ENCODE measurements at places on chromosomes 11 and 22. TPM values are rescaled to one million over a fixed set of nuclear protein-coding genes. Genes with fewer than 3 reads are reported as not detected.
A peak's percentile ranks its signal among the peaks of the same experiment; 100 is the strongest.

Gene TBC1D10A
- 54.0 TPM for total RNA-seq

Gene KREMEN1
- total RNA-seq, result 0.19 TPM

Gene UBQLNL
- total RNA-seq, result 0.30 TPM

Gene ST14
- 0.67 TPM for total RNA-seq

Gene GAL
- total RNA-seq, result not detected

Gene ADORA2A
- 30.3 TPM for total RNA-seq

Gene KDM4E
- not detected for total RNA-seq

Gene FOLR1
- total RNA-seq, result not detected

Gene CASP5
- total RNA-seq, result not detected

- no peak for DNase-seq
- no peak overlapping the region for H3K4me3 ChIP-seq
- H3K36me3 ChIP-seq, result no peaks in the 10 kb centered on the region
These were observed 54.0 kb upstream of the CCDC188 start for GRCh38 chr22:20204806-20205205.

- no peaks in the 10 kb centered on the region for H3K36me3 ChIP-seq
- DNase-seq, result peak; percentile 19
- no peak overlapping the region for H3K4me3 ChIP-seq
- peaks cover 22% of the 10 kb centered on the region for H3K27me3 ChIP-seq
- H3K4me1 ChIP-seq, result peaks cover 17% of the 10 kb centered on the region
- H3K27ac ChIP-seq, result no peak overlapping the region
These were observed 36.6 kb downstream of the PDGFB start for GRCh38 chr22:39208013-39208680.

DNA sequence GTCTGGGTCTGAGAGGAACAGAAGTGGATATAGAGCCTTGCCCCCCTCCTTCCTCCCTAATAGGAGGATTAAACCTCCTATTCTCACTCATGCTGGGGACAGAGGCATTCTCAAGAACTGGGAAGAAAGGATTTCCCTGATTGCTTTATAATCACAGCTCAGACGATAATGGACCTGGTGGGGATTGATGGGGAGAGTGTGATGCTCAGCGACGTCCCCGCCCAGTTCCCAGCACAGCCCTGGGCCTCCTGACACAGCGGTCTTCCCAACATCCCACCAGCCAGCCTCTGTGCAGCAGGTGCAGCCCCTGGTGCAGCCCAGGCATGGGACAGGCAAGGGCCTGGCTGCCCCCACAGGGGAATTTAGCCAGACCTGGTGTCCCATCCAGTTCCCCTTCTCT lies 28.4 kb downstream of the TRIM29 start:
- H3K27me3 ChIP-seq, result peaks cover 4% of the 10 kb centered on the region
- H3K4me3 ChIP-seq, result no peak overlapping the region
- no peaks in the 10 kb centered on the region for H3K4me1 ChIP-seq
- no peak for DNase-seq
- no peaks in the 10 kb centered on the region for H3K36me3 ChIP-seq

DNA sequence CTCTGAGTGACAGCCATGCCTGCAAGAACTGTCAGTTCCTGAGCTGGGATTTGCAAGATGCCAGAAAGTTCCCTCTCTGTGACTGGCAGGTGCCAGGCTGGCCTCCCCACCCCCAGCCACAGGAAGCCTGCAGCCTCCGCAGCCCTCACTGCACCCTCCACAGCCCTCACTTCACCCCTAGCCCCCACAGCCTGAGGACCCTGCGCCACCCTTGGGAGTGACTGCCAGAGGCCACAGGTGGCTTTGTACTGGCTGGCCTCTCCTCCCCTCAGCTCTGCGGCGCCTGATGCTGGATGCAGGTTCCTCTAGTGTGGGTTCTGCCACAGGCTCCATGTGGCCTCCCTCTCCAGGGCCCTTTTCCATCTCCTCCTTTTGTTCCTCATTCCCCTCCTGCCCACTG lies 28.7 kb downstream of the MPPED1 start:
- H3K27me3 ChIP-seq, result peaks cover 6% of the 10 kb centered on the region
- no peaks in the 10 kb centered on the region for H3K36me3 ChIP-seq
- DNase-seq, result no peak
- H3K27ac ChIP-seq, result no peak overlapping the region
- no peaks in the 10 kb centered on the region for H3K4me1 ChIP-seq

DNA sequence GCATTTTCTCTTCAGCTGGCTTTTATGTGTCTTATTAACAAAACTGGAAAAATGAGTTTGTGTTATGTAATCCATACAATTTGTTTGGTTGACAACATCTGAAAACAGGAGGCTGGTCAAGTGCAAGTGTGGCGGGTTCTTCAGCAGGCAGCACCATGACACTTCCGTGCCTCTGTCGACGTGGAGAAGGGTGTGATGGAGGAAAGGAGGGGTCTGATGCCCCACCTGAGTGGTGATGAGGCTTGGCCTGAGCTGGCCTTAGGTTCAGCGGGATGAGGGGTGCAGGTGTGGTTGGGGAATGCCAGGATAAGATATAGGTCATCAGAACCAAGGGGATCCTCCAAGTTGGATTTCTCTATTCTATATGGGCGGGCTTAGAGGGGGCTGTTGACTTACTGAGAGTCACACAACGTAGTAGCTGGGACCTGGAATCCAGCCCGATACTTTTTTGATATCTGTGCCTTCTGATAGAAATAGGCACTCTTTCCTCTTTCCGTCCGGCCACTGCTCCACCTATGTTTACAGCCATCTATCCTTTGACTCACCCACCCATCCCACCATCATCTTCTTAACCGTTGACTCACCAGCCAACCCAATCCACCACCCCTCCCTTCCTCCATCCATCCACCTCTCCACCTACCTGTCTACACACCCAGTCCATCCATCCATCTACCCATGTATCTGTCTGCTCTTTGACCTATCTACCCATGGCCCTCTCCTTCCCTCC lies 29.0 kb downstream of the SHANK3 start:
- no peaks in the 10 kb centered on the region for H3K27me3 ChIP-seq
- DNase-seq, result no peak
- peak overlapping the region; percentile 40 for H3K27ac ChIP-seq
- no peaks in the 10 kb centered on the region for H3K36me3 ChIP-seq
- no peak overlapping the region for H3K4me3 ChIP-seq

DNA sequence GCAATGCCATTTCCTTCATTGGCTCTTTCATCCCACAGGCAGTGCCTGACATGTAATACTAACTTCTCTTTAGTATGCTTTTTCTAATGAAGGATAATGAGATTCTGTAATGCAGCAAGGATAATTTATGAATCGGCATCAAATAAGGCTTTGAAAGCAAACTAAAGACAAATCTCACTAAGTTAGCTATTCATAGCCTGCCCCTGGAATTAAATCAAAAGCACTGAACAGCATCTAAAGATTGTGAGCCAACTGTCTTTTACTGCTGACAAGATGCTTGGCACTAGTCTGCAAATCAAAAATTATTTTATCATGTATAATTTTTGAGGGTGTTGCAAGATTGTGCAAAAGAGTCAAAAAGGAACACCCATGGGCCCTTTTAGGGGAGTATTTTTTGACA lies 265.0 kb downstream of the CASP12 start:
- no peaks in the 10 kb centered on the region for H3K27me3 ChIP-seq
- no peak for DNase-seq
- peaks cover 11% of the 10 kb centered on the region for H3K36me3 ChIP-seq
- H3K4me3 ChIP-seq, result no peak overlapping the region

GRCh38 chr11:87957961-87958360 lies 217.3 kb downstream of the RAB38 start:
- H3K27me3 ChIP-seq, result no peaks in the 10 kb centered on the region
- DNase-seq, result no peak
- no peak overlapping the region for H3K27ac ChIP-seq

- H3K4me3 ChIP-seq, result no peak overlapping the region
- no peaks in the 10 kb centered on the region for H3K27me3 ChIP-seq
- H3K36me3 ChIP-seq, result peaks cover 59% of the 10 kb centered on the region
- peaks cover 52% of the 10 kb centered on the region for H3K4me1 ChIP-seq
- H3K27ac ChIP-seq, result peak overlapping the region; percentile 99
- DNase-seq, result no peak
These were observed 51.1 kb downstream of the MED15 start for GRCh38 chr22:20558534-20558933.

DNA sequence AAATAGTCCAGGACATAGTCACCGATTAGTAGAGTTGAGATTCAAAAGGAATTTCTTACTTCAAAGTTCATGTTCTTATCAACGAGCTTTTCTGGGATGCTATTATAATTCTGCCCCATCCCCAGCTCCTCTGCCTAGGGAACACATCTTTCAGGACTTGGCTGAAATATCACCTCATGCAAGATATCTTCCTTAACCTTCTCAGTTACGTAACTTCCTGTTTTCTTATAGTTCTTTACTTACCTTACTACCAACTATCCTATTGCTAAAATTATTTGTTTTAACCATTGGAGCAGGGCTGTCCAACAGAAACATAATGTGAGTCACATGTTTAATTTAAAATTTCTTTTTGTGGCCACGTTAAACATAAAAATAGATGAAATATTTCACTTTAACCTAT lies 2.3 kb downstream of the NARS2 start:
- no peak for DNase-seq
- H3K27ac ChIP-seq, result no peak overlapping the region
- peaks cover 27% of the 10 kb centered on the region for H3K4me1 ChIP-seq
- H3K27me3 ChIP-seq, result no peaks in the 10 kb centered on the region
- H3K36me3 ChIP-seq, result peaks cover 9% of the 10 kb centered on the region
- no peak overlapping the region for H3K4me3 ChIP-seq

- peaks cover 20% of the 10 kb centered on the region for H3K4me1 ChIP-seq
- no peak overlapping the region for H3K4me3 ChIP-seq
- H3K27me3 ChIP-seq, result no peaks in the 10 kb centered on the region
- peaks cover 8% of the 10 kb centered on the region for H3K36me3 ChIP-seq
- no peak overlapping the region for H3K27ac ChIP-seq
These were observed 65.3 kb downstream of the AMBRA1 start for GRCh38 chr11:46528445-46529094.

GRCh38 chr11:71179877-71180605 lies 72.3 kb downstream of the SHANK2 start:
- no peak for DNase-seq
- peaks cover 14% of the 10 kb centered on the region for H3K27me3 ChIP-seq
- no peaks in the 10 kb centered on the region for H3K4me1 ChIP-seq
- no peak overlapping the region for H3K4me3 ChIP-seq
- H3K36me3 ChIP-seq, result peaks cover 2% of the 10 kb centered on the region

DNA sequence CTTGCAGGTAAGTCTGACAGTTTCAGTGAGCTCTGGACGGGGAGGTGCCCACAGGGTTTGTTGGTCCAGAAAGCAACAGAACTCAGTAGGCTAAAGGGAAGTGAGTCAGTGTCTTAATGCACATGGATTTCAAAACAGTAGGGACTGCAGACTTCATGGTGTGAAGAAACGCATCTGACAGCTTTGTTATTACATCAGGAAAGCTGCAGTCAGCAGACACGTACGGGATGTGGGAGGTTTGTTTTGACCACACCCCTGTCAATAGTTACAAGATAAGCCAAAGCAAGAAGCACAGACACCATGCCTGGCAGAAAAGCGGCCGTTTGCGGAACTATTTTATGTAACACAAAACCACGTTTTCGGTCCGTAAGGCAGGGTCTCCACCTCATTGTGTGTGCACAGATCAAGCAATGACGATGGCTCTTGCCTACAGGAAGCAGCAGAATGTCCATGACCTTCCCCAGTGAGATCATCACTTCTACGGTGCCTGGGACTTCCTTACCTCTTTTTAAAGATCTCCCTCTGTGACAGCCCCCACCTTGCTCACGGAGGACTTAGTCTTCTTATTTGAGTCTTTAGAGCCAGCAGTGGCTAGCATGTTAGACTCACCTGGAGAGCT lies 58.2 kb upstream of the FTH1 start:
- H3K4me3 ChIP-seq, result peak overlapping the region; percentile 71
- peaks cover 12% of the 10 kb centered on the region for H3K4me1 ChIP-seq
- DNase-seq, result peak; percentile 59
- peaks cover 2% of the 10 kb centered on the region for H3K27me3 ChIP-seq
- H3K27ac ChIP-seq, result peak overlapping the region; percentile 97

DNA sequence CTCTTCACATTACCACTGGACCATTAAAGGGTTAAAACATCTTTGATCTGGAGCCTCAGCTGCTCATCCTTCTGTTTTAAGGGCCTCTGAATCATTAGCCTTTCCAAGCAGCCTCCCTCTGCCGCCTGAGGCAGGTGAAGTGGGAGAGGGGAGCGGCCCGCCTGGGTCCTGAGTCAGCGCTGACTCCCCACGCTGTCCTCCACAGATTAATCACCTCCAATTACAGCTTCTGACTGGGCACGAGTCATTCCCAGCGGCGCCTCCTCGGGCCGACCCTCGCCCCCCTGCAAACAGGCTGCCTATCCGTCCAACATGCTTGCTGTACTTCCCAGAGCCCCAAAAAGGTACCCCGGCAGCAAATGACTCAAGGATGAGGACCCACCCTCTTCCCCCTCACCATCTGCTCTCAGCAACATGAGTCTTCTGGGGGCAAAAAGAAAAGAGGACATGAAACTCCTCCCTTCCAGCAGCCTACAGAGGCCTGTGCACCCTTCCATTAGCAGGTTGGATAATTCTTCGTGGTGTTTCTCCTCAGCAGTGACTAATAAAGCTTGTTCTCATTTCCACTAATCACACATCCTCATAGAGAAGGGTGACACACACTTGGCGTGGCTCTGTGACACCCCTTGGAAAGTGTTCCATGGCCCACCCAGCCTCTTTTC lies 44.3 kb upstream of the JAM3 start:
- no peak overlapping the region for H3K4me3 ChIP-seq
- H3K27me3 ChIP-seq, result no peaks in the 10 kb centered on the region
- no peak overlapping the region for H3K27ac ChIP-seq
- H3K4me1 ChIP-seq, result peaks cover 18% of the 10 kb centered on the region
- DNase-seq, result no peak

GRCh38 chr11:21630934-21631478 lies 561.9 kb upstream of the ANO5 start:
- no peak overlapping the region for H3K27ac ChIP-seq
- no peak for DNase-seq
- H3K27me3 ChIP-seq, result no peaks in the 10 kb centered on the region
- H3K4me3 ChIP-seq, result no peak overlapping the region

- DNase-seq, result no peak
- H3K36me3 ChIP-seq, result peaks cover 3% of the 10 kb centered on the region
- peaks cover 32% of the 10 kb centered on the region for H3K27me3 ChIP-seq
- H3K4me3 ChIP-seq, result peak overlapping the region; percentile 30
- no peak overlapping the region for H3K27ac ChIP-seq
- H3K4me1 ChIP-seq, result peaks cover 10% of the 10 kb centered on the region
These were observed 32.5 kb upstream of the NUCB2 start for GRCh38 chr11:17244046-17244445.

DNA sequence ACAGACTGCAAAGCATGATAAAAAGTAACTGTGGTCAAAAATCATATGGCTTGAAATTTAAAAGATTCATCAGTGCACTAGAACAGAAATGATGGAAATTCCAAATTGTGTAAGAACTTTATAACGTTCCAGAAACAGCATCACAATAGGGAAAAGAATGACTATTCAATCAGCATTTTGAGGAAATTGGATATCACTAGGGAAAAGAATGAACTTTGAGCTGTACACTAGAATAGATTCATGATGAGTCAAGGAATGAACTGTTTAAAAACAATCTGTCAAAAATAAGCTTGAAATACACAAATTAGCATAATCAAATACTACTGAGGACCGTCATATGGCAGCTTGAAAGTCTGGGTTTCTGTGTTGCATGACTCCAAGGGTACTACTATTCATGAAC lies 20.5 kb upstream of the HEPHL1 start:
- no peak overlapping the region for H3K4me3 ChIP-seq
- DNase-seq, result no peak
- H3K36me3 ChIP-seq, result no peaks in the 10 kb centered on the region

GRCh38 chr11:111515591-111515990 lies 1.0 kb downstream of the HOATZ start:
- no peak overlapping the region for H3K27ac ChIP-seq
- DNase-seq, result no peak
- peaks cover 1% of the 10 kb centered on the region for H3K36me3 ChIP-seq
- peaks cover 21% of the 10 kb centered on the region for H3K27me3 ChIP-seq

- no peak overlapping the region for H3K4me3 ChIP-seq
- no peak overlapping the region for H3K27ac ChIP-seq
- peaks cover 5% of the 10 kb centered on the region for H3K27me3 ChIP-seq
- no peak for DNase-seq
- peaks cover 6% of the 10 kb centered on the region for H3K4me1 ChIP-seq
These were observed 15.5 kb downstream of the RHBDD3 start for GRCh38 chr22:29251981-29252911.

Data from activated naive CD8-positive, alpha-beta T cell treated with anti-CD3 and anti-CD28 coated beads, Interleukin-2, amount 10 ng/mL, durations not matched to agents 7 days and 5 days (primary cell).